ENCODE measurements at places on chromosomes 13 and 19. TPM values are rescaled to one million over a fixed set of nuclear protein-coding genes. Genes with fewer than 3 reads are reported as not detected.

DNA sequence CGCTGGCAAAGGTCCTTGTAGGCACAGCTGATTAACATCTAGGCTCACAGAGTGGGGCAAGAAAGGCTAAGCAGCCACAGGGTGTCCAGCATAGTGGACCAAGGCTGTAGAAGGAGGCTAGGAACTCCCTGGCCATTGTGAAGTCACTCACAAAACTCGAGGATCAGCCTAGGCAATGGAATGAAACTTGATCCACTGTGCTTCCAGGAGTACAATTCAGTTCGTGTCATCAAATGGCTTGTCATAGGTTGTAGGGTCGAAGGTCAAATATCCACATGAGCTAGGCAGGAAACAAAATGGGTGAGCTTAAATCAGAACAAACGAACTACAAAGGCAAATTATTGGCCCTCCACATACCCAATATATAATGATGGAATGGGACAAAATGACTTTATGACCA lies 4.4 kb upstream of the FAM187B start:
- H3K27me3 ChIP-seq, result peaks cover 2% of the 10 kb centered on the region
- DNase-seq, result no peak
- no peaks in the 10 kb centered on the region for H3K4me1 ChIP-seq
- H3K27ac ChIP-seq, result no peak overlapping the region
- no peaks in the 10 kb centered on the region for H3K36me3 ChIP-seq

DNA sequence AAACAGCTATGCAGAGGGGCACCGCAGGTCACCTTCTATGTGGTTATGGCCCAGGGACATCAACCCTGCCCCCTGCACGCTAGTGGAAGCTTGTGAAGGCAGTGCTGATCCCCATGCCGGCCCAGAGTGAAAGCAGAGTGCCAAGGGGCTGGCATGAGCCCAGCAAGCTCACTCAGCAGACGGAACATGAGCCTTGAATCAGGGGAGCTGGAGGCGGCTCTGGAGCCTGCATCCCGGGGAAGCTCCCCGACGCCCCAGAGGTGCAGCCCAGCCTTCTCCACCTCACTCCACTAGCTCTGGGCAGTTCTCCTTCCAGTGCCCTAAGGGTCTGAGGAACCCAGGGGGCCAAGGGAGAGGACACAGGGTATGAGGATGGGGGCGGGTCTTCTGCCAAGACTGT lies 19.0 kb upstream of the ISYNA1 start:
- no peaks in the 10 kb centered on the region for H3K36me3 ChIP-seq
- H3K4me3 ChIP-seq, result no peak overlapping the region
- DNase-seq, result peak; percentile 81
- no peaks in the 10 kb centered on the region for H3K27me3 ChIP-seq
- H3K27ac ChIP-seq, result no peak overlapping the region

DNA sequence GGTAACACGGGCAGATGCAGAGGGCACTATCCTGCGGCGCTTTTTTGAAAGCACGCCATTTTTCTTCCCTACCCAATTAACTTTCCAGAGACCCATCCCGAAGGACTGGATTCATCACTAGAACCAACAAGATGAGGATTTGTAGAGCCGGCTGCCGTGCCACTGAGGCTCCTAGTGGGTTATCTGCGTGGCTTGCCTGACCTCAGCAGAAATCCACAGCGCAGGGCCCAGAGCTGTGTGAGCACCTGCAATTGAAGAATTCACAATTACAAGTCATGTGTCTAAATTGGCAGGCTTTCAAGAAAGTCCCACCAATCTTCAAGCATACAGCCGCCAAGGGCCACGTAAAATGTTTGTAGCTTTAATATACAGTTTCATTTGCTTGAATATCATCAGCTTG lies 75.5 kb downstream of the ALOX5AP start:
- no peaks in the 10 kb centered on the region for H3K4me1 ChIP-seq
- no peak overlapping the region for H3K4me3 ChIP-seq
- H3K36me3 ChIP-seq, result no peaks in the 10 kb centered on the region
- H3K27me3 ChIP-seq, result no peaks in the 10 kb centered on the region
- DNase-seq, result no peak

DNA sequence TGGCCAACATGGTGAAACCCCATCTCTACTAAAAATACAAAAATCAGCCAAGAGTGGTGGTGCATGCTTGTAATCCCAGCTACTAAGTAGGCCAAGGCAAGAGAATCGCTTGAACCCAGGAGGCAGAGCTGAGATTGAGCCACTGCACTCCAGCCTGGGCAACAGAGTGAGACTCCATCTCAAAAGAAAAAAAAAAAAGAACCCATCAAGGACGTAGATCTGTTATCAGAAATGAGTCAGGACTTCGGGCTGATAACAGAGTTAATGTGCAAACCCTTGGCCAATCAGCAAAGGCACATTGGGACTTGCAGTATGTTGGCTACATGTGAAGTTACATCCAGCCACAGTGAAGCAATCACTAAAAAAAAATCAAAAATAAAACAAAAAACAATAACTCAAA lies 4.8 kb upstream of the LGALS7B start:
- H3K27me3 ChIP-seq, result no peaks in the 10 kb centered on the region
- no peak overlapping the region for H3K27ac ChIP-seq
- H3K4me3 ChIP-seq, result no peak overlapping the region
- no peaks in the 10 kb centered on the region for H3K36me3 ChIP-seq
- no peaks in the 10 kb centered on the region for H3K4me1 ChIP-seq

GRCh38 chr19:572140-572742 lies at the start of gene BSG:
BSG (plus strand) TSS chr19:572596; CDS start chr19:572635, 39 bp downstream.
- peak; percentile 99 for DNase-seq
- no peak within 1 kb of the TSS for H3K27ac ChIP-seq
- H3K4me1 ChIP-seq, result no peaks in the 10 kb centered on the region

DNA sequence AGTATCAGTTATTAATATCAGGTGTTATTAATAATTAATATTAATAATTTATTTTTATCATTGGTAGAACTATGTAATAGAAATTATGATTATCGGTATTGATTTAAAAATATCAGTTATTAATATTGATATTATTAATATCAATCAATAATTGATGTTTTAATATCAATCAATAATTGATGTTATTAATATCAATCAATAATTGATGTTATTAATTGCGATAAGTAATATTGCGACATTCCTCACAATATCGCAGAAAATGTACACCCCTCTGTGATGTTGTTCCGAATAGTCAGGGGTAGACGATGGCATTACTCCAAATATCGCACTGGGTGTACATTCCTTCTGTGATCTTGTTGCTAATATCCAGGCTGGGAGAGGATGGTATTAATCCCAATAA lies 3.7 kb upstream of the RGCC start:
- H3K4me3 ChIP-seq, result no peak overlapping the region
- no peak for DNase-seq
- H3K4me1 ChIP-seq, result no peaks in the 10 kb centered on the region

DNA sequence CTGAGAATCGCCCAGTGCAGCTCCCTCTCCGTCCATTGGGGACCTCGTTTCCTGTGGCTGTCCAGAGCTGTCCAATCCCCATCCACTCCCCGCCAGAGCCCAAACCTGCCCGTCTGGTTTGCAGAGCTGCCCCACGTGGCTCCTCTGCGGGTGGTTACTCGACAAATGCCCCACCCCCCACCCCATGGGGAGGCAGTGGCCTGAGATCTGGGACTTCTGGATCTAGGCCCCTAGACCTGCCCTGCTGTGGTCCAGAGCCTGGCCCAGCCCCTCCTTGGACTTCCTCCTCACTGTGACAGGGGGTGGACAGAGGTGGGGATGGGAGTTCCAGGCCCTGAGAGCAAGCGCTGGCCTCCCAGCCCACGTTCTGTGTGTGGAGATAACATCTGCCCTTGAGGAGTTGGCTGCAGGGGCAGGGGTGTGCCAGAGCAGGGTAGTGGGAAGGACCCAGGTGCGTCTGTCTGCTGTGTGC lies 29.1 kb downstream of the PAK4 start:
- no peaks in the 10 kb centered on the region for H3K4me1 ChIP-seq
- no peak overlapping the region for H3K4me3 ChIP-seq
- H3K27me3 ChIP-seq, result no peaks in the 10 kb centered on the region
- H3K36me3 ChIP-seq, result no peaks in the 10 kb centered on the region
- H3K27ac ChIP-seq, result no peak overlapping the region

GRCh38 chr13:79044415-79044814 lies 361.6 kb downstream of the RBM26 start:
- no peak overlapping the region for H3K4me3 ChIP-seq
- no peak overlapping the region for H3K27ac ChIP-seq
- no peaks in the 10 kb centered on the region for H3K27me3 ChIP-seq
- H3K36me3 ChIP-seq, result no peaks in the 10 kb centered on the region

IGFL1 gene
- not detected for total RNA-seq

BRCA2 gene
- 4.3 TPM for total RNA-seq

KLC3 gene
- total RNA-seq, result not detected

CGB8 gene
- total RNA-seq, result not detected

ABHD8 gene
- total RNA-seq, result 9.8 TPM

GSX1 gene
- total RNA-seq, result not detected

B3GNT8 gene
- 3.2 TPM for total RNA-seq

LIM2 gene
- total RNA-seq, result not detected
